ENCODE measurements at places on chromosomes 11 and 22.

DNA sequence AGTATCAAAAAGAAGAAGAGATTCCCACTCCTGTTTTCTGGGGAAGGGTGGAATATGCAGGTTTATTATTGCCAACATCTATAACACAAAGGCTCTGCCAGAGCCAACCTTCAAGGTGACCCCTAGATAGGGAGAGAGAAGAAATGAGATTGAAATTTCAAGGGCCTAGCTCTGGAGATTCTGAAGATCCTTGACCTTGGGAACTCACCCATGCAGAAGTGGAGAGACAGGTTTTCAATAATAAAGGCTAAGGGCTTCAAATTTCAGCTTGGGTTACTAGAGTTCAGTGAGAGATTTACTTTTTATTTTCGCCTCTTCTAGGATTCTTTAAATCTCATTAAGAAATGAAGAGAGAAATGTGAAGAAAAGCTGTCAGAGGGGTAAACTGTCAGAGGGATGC is 98.4 kb downstream of the CD44 start:
- no peak for DNase-seq

DNA sequence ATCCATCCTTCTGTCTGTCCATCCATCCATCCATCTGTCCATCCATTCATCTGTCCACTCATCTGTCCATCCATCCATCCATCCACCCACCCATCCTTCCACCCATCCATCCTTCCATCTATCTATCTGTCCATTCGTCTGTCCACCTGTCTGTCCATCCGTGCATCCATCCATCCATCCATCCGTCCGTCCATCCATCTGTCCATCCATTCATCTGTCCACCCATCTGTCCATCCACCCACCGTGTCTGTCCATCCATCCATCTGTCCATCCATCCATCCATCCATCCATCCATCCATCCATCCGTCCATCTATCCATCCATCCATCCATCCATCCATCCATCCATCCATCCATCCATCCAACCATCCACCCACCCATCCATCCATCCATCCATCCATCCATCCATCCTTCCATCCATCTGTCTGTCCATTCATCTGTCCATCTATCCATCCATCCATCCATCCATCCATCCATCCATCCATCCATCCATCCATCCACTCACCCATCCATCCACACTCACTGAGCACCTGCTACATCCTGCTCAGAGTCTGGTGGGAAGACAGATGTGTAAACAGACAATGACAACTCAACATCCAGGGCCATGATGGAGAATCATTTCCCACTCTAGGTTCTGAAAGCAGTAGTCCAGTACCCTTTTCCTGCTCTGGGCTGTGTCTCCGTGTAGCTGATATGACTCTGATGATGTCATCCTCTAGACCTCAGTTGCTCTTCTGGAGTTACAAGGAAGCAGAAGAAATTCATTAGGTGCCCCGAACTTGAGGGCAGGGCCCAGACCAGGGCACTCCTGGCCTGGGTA is 30.8 kb upstream of the MYEOV start:
- no peak for DNase-seq

GRCh38 chr11:77197626-77198320 is 69.7 kb downstream of the MYO7A start:
- DNase-seq: no peak

DNA sequence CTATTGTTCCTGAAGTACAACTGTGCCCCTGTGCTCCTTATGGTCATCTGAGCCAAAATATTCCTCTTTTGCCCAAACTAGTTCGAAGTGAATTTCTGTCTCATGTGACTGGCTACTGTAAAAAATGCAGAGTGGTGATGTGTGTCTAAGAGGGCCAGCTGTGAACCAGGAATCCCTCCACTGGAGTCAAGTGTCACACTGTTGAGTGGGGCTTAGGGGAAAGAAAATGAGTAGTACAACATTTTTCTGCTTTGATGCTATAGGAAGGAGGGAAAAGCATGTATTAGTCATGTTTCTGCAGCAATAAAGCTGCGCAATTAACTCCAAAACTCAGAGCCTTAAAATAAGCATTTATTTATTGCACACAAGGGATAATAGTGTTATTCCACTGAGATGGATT is 39.8 kb upstream of the HMGXB4 start:
- no peak for DNase-seq

DNA sequence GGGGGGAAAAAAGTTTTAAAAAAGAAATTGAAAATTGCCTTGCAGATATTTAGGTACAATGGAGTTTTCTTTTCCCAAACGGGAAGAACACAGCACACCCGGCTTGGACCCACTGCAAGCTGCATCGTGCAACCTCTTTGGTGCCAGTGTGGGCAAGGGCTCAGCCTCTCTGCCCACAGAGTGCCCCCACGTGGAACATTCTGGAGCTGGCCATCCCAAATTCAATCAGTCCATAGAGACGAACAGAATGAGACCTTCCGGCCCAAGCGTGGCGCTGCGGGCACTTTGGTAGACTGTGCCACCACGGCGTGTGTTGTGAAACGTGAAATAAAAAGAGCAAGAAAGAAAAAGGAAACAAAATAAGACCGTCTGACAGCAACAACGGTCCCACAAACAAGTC is 964.9 kb downstream of the NTM start:
- no peak for DNase-seq

GRCh38 chr11:22792497-22792896 is 37.1 kb downstream of the SVIP start:
- no peak for DNase-seq

DNA sequence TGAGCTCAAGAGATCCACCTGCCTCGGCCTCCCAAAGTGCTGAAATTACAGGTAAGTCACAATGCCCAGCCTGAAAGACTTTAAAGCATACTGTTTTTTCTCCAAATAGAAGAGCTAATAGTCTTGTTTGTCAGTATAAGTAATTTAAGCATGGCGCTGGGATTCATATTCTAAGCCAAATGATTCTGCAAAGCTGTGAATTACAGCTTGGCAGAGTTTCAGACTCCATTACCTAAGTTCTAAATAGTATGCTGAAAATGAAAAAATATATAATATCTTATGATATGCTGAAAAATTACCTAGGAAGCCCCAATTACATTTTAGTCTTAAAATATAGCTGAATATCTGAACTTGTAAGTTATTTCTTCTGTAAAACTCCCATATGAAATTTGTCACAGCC is 39.3 kb downstream of the MRE11 start:
- no peak for DNase-seq

- no peak for DNase-seq
Observed at GRCh38 chr11:120136356-120136755, 1.6 kb downstream of the TRIM29 start.

GRCh38 chr11:14932447-14932846 is 39.7 kb downstream of the CALCA start:
- DNase-seq: no peak

DNA sequence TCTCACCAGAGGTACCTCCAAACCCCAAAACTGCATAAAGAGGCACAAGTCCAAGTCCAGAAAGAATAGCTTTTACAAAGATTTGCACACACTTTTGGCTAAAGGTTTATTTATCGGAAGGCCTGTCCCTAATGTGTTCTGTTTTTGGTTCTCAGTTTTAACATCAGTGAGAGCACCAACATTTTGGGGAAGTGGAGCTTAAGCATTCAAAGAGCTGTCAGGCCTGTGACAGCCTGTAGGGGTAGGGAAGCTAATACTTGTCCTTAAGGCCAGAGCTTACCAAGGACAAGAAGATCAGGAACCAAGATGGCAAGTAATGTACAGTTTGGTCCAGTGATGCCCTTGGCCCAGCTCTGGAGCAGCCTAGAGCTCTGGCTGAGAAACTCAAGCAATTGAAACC is 38.9 kb upstream of the SCUBE2 start:
- no peak for DNase-seq

DNA sequence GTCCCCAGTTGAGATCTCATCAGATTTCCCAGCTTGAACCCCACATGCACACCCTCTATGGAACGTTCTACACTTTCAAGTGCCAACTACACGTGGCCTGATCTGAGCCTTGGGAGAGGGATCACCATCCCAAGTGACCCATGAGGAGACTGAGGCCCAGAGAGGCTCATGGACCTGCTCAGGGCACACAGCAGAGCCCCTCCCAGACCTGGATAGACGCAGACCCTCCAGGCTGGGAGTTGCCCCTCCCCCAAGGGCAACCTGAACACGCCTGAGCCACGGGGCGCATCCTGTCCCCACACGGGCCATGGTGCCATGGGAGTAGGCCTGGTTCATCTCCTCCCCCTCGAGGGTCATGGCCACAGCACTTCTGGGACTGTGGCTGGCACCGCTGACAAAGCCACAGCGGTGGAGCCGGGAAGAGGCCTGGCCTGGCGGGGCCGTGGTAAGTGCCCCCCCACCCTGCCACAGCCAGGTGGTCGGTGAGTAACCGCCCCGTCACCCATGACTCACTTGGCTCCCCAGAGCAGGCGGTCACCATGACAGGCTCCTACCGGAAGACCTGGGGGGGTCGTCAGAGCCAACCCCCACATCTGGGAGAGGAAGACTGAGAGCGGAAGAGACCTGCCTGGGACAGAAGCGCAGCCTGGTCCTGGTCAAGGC is 8.1 kb downstream of the WNT7B start:
- DNase-seq: no peak

- no peak for DNase-seq
Observed at GRCh38 chr11:29305456-29306232, 711.2 kb downstream of the KCNA4 start.

DNA sequence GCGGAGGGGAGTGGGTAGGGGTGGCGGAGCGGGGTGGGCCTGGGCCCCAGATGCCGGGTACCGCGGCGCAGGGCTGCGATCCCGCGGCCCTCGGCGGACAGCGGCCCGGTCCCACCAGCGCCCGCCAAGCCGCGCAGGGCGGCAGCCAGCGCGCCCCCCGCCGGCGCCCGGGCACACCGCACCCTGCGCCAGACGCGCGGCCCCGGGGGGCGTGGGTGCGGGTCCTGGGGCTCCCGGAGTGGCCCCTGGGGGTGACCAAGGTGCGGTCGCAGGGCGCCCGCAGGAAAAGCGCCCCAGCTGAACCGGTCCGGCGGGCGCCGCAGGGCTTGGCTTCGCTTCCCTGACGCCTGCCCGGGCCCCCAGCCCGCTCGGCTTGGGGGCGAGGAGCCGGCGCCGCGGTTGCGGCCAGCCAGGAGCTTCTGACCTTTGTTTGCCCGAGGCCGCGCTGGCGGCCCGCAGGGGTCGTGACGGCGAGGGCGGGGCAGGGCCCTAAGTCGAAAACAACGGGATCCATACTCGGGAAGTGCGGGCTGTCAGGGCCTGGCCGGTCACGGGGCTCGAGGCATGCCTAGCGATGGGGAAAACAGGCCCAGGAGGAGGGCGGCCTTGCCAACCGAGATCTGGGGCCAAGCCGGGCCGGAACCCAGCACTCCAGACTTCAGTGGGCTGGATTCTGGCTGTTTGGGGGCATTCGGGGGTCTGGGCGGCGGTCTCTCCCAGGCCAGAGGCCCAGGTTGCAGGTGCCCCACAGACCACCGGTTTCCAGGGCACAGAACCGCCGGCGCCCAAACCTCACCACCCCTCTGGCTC is 581 bp upstream of the AP5B1 start:
- DNase-seq: peak; percentile 58

GRCh38 chr11:76206327-76207081 is at the start of gene WNT11:
Gene WNT11, minus strand, starts transcription at chr11:76206502. Its CDS starts 95 bp downstream, at chr11:76206407.
- no peak for DNase-seq

GRCh38 chr22:50086526-50086925 is 1.3 kb upstream of the MLC1 start:
- DNase-seq: no peak

GRCh38 chr11:75520688-75521087 is 5.1 kb downstream of the GDPD5 start:
- DNase-seq: no peak

GRCh38 chr22:33047744-33048143 is 10.4 kb downstream of the SYN3 start:
- no peak for DNase-seq

- DNase-seq: no peak
Observed at GRCh38 chr11:122248131-122248530, 132.1 kb upstream of the BLID start.

All from KG1 (cell line).